Activated naive CD4-positive, alpha-beta T cell treated with Interleukin-2 at 50 U/mL for 16 hours (primary cell): ENCODE measurements at places on chromosomes 7 and 10.

GRCh38 chr10:909831-910230, 21.7 kb downstream of the LARP4B start:
- DNase-seq, result no peak

GRCh38 chr7:47571331-47572093, 10.4 kb downstream of the TNS3 start:
- no peak for DNase-seq

DNA sequence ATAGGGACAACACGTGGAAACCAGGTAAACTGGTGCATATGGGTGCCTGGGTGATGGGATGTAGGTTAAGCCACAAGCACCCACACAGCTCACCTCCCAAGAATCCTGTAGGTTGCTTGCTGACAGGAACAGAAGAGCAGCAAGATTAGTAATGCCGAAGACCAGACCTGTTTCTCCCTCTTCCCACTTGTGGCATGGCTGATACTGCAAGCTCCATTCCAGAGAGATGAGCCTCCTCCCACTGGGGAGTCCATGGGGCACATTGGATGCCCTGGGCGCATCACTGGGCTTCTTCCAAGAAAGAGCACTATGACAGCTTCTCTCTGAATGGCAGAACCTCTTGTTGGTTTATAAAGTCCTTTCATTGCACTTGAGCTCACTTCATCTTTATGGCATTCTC, 44.4 kb upstream of the LOXL4 start:
- no peak for DNase-seq

DNA sequence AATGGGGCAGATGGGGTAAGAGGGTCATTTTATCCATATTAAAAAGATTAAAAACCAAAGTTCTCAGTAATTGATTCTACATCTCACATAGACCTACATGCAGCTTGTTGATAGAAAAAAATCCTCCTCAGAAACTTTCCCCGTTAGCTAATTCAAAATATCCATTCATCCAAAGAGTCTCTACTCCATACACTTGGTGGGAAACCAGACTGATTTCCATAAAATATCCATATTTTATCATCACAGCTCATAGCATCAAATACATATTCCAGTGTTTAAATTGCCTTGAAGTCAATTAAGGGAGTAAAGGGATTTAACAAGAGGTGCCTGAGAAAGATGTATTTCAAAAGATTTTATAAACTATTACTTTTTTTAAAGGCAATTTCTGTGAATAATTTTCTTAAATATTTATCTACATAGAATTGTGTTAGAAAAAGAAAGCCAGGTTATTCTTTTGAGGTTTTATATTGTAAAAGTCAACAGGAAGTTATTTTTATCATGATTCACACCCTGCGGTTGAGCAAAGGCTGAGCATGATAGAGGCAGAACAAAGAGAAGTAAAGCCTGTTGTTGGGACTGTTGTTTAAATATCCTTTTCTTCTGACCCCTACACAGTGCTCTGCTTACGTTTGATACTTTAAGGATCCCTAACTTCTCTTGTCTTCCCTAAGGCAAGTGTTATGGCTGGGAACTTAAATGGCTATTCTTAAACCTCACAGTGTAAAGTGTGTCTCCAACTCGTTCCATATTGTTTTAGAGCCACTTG, 266.7 kb downstream of the PRKG1 start:
- DNase-seq, result no peak

DNA sequence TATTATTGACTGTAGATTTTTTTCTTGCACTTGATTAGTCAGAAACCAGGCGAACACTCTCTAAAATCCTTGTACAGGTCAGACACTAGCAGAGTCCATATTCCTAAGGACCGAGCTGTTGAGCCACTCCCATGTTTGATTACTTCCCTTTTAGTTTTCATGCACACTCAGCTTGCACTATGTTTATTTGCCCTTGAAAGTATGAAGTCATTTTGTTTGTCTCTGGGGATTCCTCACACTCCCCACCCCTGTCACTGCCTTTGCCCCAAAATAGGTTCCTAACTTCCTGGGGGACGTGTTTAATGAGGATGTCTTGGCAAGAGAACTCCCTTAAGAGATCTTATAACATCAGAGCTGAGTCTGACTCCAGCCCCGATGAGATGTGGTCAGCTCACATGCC, 182.1 kb downstream of the EVX1 start:
- DNase-seq, result no peak

- DNase-seq, result no peak
These were observed 544.1 kb downstream of the AUTS2 start for GRCh38 chr7:70142247-70142932.

GRCh38 chr10:23110722-23111516, 15.5 kb downstream of the MSRB2 start:
- DNase-seq, result no peak

DNA sequence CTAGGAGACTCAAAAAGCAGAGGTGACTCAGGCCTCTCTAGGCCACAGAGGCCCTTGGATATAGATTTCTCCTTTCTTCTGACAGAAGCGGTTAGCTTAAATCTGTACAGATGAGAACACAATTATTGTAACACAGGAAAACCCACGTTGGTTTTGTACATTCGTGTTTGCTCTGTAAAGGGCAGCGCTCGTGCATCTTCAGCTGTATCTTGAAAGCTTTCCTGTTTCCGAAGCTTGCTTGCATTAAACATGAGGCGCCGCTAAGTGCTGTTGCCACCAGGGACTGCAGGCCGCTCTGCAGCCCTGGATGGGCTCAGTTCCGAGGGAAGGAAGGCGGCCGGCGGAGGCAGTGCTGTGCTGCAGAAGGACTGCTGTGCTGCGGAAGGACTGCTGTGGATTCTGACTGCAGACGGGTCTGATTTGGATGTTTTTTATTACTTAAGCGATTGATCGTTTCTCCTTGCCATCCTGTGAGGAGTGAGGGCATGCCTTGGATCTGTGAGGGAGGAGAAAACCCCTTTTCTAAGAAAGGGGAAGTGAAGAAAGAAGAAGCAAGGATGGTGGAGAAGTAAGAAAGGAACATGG, 53.3 kb downstream of the FHIP2A start:
- no peak for DNase-seq

- no peak for DNase-seq
These were observed 170.8 kb upstream of the HABP2 start for GRCh38 chr10:113381981-113382509.

DNA sequence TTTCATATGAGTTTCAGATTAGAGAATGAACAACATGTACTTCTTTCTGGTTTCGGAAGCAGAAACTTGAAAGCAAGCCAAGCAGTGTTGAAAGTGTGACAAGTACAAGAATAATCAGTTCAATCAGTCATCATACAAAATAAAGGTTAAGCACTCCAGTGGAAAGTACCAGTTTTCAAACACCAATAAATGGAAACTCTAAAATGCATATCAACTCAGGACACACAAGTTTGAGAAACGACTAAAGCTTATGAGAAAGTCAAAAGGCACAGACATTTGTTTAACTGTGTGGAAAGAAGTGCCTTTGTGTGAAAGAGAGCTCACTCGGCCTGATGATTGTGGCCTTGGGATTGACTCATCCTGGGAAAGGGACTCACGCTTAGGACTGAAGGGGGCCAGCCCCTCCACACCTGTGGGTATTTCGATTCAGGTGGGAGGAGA, 60.6 kb upstream of the AKR1C1 start:
- peak; percentile 4 for DNase-seq

DNA sequence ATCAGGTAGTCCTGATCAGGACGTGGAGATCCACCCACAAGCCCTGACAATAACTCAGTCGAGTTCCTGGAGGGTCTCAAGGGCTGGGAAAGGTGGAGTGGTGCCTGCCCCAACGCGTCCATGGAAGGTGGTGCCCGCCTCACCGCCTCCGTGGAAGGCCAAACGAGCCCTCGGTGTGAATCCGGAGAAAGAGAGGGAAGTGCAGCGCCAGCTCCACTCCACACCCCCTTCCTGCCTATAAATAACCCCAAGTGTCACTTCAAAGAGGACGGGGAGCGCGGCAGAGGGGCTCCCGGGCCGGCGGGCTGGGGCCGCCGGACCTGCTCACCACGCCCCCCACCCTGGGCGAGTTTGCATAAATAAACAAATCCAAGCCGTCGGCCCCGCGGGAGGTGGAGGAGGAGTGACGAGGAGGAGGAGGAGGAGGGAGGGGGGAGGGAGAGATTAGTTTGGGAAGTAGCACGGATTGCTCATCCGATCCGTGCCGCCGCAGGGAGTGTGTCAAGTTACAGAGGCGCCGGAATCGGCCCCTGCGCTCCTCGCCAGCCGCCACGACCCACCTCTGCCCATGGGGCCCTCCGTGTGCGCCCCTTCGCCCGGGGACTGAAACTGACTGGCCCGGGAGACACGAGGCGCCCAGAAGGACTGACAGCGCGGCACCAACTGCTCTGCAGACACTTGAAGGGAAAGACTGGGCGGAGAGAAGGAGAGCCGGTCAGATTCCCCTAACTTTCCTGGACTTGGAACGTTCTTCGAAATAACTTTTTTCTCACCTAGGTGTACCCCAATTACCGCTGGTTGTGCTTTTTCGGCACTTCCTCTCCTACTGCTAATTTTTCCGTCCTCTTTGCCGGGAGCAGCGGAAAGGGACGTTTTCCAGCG, at the start of gene COL13A1:
TSS of gene COL13A1 (plus strand) at position 473 of the 882 bp plus-strand sequence. CDS start 518 bp downstream, outside the sequence.
- DNase-seq, result no peak

DNA sequence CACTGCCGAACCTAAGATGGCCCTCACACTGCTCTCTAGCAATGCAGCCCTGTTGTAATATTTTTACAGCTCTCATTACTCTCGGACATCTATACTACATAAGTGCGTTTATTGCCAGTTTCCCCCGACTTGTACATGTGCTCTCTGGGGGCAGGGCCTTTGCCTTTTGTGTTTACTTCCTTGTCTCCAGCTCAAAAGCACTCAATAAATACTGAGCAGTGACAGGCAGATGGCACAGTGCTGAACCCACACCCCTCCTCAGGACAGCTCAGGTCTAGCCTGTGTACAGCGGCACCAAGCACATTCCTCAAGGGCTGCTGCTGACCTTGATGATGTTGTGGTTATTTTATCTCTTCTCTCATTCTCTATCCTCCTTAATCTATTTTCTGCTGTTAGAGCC, 68.0 kb upstream of the ELMO1 start:
- no peak for DNase-seq

- peak; percentile 86 for DNase-seq
These were observed 56.3 kb downstream of the CACUL1 start for GRCh38 chr10:118698421-118698820.

DNA sequence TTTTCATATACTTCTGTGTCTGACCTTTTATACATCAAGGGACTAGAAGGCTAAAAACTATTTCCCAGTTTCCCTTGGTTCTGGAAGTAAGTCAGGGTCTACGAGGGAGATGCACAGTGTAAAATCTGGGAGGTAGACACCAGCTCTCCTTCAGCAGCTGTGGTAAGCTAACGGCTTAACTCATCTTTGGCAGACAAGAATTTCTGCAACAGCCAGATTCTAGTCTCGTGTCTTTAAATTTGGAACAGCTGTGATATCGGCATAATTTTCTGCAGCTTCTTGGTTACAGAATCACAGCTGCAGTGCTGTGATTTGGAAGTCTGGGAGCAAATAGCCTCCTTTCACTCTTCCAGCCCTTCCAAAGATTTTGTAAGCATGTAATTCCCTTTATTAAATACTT, 37.4 kb upstream of the ABCB4 start:
- DNase-seq, result no peak

DNA sequence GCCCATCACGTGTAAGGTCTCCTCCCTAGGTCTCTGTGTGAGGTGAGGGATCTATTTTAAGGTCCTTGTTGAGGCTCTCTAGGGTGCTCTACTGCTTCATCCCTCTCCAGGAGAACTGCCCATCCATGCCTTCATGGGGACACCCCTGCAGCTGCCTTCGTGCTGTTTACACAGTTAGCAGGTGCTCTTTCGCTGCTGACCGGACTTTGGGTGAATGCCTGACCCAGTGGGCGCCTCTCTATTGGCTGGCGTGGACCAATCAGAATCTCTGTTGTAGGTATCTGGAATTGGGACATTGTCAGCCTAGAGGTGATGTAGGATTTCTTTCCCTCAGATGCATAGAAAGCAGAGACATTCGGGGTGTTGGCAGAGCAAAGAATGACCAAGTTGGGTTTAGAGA, 38.7 kb upstream of the HMX3 start:
- no peak for DNase-seq
